CD4-positive, alpha-beta T cell treated with Interleukin-6 at 100 ng/mL for 8 hours (primary cell): ENCODE measurements at places on chromosomes 11 and 22.

DNA sequence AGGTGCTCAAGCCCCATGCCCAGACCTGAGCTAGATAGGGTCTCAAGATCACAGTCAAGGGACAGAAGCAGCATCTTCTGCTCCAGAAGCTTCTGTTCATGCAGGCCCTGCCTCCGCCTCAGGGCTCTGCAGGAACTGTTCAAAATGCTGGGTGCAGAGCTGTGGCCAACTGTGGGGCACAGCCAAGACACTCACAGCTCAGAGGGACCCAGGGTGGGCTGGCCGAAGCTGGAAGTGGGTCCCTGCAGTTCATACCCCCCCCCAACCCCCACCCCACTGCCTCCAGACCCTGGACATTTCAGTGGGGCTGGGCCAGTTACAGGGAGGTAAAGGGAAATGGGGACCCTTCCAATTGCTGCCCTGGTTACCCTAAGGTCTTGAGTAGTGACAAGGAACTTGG lies 129.0 kb downstream of the CRYBB2 start:
- DNase-seq: no peak

DNA sequence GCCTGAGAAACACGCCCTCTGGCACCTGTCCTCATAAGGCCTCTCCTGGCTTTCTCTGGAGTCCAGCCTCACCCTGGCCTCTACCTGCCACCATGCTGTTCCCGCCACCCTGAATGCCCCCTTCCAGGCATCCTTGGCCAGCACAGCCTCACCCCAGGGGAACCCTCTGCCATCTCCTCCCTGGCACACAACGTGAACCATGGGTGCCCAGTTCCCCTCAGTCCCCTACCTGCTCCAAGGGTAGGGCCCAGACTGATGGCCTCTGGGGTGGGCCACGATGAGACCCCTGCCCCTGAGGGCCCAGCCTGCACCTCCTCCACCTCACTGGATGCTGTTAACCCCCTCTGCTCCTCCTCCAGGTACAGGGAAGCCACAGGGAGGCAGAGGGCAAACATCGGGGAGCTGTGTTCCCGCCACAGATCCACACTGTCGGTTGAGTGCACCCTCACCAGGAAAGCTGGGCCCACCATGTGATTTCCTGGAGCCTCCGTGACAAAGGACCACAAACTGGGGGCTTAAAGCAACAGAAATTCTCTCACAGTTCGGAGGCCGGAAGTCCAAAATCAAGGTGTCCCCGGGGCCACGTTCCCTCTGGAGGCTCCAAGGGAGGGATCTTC lies 169.6 kb downstream of the BRD1 start:
- no peak for DNase-seq

- no peak for DNase-seq
Measured at GRCh38 chr11:48168815-48169214, 47.8 kb upstream of the OR4B1 start.

DNA sequence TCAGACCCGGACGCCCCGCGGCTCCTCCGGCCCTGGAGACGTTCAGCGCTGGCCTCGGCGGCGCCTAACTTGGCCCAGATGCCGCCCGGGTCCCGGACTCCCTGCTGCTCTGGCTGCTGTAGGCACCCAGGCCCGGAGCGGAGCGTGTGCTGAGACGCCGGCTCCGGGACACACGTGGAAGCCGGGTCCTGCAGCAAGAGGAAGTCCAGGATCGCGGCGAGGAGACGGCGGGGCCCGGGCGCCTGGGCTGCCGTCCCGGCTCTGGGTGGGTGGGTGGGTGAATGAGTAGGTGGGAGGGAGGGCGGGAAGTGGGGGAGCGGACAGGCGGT lies 223 bp downstream of the WT1 start:
- DNase-seq: no peak

DNA sequence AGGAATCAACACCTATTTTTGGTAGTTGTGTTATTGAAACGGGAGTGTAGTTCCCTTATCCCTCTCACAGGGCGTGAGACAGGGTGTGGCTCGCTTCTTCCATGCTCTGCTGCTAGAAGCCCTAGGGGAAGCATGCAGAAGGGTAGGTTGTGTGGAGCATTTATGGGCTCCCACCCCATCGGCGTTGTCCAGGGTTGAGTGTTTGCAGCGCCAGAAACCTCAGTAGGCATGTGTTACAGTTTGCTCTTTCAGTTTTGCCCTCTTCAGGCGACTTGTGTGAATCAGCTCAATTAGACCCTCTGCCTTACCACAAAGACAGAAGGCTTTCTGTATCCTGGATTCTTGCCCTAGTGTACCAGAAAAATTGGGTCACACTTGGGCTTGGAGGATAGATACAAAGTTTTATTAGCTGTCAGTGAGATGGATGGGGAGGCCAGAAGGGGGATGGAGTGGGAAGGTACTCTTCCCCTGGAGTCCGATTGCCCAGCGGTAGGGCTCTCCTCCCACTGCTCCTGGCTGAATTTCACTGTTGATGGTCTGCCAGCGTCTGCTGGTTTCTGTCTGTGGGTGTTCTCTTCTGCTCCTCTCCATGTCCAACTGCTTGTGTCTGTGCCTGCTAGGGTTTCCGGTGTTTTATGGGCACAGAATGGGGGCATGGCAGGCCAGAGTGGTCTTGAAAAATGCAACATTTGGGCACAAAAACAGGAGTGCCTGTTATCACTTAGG lies 358.3 kb upstream of the CTSC start:
- DNase-seq: no peak

DNA sequence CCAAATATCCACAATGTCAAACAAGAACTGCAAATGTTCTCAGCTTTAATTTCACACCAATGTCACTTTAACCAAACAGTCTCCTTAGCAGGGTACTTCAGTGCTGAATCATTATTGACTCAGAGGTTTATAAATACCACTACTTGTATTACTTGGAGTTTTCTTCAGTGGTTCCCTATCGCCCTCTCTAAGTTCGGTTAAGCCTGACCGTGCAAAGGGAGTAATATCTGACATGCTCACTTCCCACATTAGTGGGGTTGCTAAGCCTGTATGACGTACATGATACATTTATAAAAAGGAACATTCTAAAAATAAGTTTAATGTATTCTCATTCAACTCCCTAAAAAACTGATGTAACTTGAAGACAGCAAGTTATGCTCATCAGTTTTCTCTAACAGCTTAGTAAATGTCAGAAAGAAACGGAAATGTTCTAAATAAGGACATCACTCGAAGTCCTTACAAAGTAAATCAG lies 93.1 kb upstream of the ZC3H12C start:
- no peak for DNase-seq

- DNase-seq: no peak
Measured at GRCh38 chr11:16632295-16633200, 105.9 kb upstream of the C11orf58 start.

DNA sequence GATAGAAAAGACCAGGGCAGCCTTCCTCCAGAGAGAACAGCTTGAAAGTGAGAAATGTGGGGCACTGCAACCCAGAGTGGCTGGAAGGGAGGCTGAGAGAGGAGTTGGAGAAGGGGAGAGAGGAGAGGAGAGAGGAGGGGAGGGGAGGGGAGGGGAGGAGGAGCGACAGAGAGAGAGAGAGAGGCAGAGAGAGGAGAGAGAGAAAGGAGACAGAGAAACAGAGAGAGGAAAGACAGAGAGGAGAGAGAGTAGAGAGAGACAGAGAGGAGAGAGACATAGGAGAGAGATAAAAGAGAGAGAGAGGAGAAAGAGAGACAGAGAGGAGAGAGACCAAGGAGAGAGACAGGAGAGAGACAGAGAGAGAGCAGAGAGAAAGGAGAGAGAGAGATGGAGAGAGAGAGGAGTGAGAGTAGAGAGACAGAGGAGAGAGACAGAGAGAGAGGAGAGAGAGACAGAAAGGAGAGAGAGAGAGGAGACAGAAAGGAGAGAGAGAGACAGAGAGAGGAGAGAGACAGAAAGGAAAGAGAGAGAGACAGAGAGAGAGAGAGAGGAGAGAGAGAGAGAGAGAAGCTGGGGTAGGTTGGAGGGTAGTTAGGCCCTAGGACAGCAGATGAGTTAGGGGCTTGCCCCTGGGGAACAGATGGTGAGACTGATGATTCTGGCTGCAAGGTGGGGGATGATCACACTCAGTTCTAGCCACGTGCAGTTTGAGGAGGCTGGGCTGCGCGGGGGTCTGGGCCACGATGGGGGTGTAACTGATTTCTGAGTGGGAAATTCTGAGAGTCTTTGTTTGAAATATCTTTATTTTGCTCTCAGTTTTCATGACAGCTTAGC lies 8.5 kb upstream of the SCYL1 start:
- DNase-seq: no peak

DNA sequence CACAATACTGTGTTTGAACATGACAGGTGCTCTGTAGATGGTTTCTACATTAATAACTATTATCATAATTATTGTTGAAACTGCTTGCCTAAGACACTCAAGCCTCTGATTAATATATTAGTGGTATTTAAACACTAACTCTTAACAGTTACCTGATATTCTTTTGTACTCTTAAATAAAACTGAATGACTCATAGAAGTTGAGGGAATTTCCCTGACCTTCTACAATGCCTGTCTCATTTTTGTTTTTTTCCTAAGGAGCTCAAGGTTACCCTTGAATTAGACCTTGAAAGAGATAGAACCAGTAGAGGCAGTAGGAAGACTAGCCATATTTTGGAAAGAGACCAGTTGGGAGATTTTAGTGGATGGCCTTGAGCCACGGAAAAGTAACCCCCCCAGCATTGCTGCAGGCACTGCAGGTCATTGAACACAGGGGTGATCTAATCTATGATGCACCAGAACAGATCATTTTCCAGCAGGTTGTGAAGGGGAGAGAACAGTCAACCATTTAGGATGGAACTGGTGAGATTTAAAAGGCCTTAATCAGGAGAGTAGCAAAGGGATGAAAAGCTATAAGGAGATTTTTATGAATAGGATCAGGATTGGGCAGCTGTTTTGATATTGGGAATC lies 148.3 kb downstream of the PGR start:
- no peak for DNase-seq

- no peak for DNase-seq
Measured at GRCh38 chr11:60786811-60787567, 1.9 kb downstream of the MS4A10 start.

- no peak for DNase-seq
Measured at GRCh38 chr11:10728789-10729472, 22.1 kb upstream of the CTR9 start.

DNA sequence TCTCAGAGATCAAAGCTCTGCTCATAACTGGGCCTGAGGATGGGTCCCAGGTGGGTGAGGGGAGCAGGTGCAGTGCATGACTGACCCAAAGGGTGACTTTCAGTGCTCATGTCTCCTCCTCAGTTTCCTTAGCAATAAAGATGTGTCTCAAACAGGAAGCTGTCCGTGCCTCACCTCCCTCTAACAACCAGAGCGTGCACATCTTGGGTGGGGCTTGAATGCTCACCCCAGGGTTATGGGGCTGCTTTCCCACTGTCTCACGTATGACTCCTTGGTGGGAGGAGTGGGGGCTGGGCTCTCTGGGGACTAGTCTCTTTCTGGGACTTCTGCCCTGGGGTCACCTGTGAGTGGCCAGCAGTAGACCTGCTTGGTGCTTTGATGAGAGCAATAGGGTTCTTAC lies 53.9 kb upstream of the PHOX2A start:
- DNase-seq: no peak

DNA sequence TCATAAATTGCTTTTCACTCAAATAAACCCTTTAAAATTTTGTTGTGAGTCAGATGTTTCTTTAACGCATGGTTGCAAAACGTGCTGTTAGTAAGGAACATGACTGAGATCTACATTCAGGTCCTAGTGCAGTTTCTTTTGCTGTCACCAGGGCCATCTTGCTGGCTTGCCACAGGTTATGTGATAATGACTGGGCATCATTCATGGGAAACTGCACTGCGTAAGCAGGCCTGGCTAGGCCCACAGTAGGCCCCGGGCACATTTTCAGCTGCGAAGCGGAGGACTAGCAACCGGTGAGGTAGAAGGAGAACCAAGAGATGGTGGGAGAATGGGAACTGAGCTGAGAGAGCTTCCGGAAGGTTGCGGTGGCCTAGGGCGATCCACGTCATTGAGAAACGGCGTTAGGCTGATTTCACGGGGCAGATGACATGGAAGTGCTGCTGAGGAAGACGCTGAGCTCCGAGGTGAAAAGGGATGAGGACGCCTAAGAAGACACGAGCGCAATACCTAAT lies 3.2 kb upstream of the KLHDC7B start:
- no peak for DNase-seq

DNA sequence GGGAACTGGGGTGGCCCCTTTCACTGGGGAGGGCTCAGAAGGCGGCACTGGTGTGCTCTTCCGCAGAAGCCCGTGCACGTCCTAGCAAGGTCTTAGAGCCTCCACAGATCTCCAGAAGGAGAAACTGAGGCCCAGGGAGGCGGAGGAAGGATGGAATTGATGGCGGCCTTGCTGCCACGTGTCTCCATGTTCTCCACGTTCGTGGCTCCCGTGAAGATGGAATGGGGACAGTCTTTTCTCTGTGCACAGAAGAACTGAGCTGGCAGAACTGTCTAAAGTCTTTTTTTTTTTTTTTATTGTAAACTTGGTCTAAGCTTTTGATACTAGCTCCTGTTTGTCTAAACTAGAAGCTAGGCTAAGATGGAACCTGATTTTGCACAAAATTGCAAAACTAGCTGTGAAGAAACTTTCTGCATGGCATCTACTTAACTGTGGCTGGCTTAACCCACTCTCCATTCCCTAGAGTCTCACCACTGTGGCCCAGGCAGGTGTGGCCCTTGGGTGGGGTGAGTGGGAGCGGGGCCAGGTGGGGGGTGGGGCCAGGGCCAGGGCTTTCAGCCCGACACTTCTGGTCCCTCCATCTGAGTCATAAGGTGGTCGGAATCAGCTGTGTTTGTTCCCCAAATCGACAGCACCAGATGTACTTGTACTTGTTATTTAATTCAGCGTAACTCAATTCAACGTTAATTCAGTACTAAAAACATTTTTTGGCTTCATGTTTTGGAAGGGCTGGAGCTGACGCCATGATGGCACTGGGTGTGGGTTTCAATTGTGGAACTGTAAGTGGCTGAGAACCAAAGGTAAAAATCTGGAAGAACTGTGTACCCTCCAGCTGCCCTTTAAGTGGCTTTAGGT lies 120.7 kb downstream of the MPPED1 start:
- no peak for DNase-seq

- DNase-seq: no peak
Measured at GRCh38 chr11:86919557-86920210, 35.5 kb downstream of the FZD4 start.

DNA sequence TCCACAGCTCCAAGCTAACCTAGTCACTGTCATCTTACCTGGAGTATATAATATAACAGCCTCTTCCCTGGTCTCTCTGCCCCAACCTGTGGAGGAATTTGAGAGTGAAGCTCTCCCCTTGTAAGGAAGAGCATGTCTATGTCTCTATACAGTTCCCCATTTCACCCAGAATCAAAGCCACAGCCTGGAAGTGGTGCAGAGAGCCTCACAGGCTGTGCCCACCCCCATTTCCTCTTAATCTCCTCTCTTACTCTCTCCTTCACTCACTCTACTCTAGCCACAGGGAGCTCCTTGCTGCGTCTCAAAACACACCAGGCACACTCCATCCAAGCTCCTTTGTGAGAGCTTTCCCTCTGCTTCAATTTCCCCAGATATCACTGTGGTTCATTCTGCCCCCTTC lies 302.5 kb upstream of the ISX start:
- no peak for DNase-seq

GRCh38 chr11:94741022-94741679 lies 27.0 kb upstream of the AMOTL1 start:
- DNase-seq: no peak

DNA sequence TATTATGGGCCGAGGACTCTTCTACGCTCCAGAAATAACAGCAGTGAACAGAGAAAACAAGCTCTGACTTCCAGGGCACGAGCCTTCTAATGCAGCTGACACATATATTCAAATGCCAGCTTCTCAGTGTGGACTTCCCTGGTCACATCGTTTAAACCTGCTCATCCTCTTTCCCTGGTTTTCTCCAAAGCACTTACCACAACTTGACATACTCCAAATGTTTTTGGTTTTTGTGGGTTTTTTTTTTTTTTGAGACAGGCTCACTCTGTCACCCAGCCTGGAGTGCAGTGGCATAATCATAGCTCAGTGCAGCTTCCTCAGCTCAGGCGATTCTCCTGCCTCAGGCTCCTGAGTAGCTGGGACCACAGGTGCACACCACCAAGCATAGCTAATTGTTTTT lies 105.5 kb downstream of the MICAL3 start:
- DNase-seq: no peak
